ENCODE measurements at places on chromosomes 13 and 19. TPM values are rescaled to one million over a fixed set of nuclear protein-coding genes. Genes with fewer than 3 reads are reported as not detected.

GRCh38 chr19:5395556-5395955, 54.9 kb upstream of the PTPRS start:
- no peak for DNase-seq

DNA sequence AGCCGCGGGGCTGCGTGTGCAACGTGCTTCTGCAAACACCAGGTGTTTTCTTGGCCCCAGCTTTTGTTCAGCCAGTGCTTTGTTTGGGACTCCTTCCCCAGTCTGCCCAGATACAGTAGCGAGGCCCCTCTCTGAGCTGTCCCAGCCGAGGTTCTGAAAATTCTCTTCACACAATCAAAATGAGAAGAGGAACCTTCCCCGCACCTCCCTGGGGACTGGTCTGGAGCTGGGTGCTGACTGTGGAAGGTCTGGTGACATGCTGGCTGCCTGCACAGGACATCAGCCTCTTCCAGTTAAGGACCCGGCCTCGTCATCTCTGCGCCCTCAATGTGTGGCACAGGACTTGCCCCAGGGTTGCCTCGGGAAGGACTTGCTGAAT, 4.2 kb downstream of the ATP4A start:
- DNase-seq, result no peak

GRCh38 chr19:15404097-15404779, 14.6 kb downstream of the AKAP8L start:
- no peak for DNase-seq

- peak; percentile 79 for DNase-seq
Observed at GRCh38 chr19:23071147-23071511, 45.7 kb upstream of the ZNF730 start.

The TLE5 gene
- 688 TPM for polyA plus RNA-seq

DNA sequence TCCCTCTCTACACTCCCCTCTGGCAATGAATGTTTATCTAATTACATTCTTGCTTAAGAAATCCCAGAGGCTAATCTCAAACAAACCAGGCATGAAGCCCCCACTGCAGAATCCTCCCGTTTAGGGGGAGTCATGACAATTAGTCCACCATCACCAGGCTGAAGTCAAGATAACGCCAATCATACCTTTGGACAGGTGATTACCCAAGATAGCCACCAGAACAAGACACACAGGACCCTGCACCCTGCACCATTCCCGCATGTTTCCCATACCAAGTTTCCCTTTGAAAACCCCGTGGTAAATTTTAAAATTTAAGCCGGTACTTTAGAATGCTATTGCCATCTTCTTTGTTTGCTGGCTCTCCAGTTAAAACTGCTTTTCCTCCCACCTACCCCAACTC, 64.8 kb upstream of the XPO4 start:
- DNase-seq, result no peak

- DNase-seq, result no peak
Observed at GRCh38 chr13:96238241-96238640, 148.3 kb downstream of the HS6ST3 start.

DNA sequence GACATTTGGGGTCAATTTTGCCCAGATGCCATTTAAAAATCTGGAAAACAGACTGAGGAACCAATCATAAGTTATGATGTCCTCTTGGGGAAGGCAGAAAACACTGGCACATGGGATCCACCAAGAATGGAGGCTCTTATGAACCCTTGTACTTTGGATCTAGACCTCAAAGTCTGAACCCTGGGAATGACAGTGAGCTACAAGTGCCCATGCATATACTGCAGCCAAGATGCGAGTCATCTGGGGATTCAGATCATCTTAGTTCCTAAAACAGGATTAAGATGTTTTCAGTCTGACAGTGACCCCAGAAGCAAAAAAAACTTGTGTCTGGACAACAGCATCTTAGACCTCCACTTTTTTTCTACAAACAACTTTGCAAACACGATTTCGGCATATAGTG, 100.2 kb upstream of the SIAH3 start:
- no peak for DNase-seq

- DNase-seq, result no peak
Observed at GRCh38 chr13:33206425-33206824, 79.1 kb downstream of the STARD13 start.

DNA sequence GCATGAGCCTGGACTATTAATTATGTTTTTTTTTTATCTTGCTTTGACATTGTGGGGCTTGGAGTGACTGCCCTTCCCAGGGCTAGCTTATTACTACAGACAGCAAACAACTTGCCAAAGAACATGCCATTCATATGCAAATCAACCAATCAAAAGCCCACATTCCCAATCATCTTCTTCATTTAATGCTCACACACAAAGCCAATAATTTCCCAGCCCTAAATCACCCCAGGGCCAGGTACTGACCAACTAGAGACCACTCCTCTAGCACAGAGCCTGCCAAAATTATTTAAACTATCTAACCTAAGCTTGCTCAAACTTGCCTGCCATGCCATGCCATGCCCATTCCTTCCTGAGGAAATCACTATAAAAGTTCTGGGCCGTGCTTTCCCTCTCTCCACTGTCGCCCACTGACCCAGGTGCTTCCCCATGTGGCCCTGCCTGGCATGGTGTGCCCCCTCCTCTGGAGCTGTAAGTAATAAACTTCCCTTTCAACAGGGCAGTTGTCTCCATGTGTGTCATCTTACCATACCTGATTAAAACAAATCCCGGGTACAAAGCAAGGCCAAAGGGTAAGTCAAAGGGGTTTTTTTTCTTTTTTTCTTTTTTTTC, 15.7 kb downstream of the PBX4 start:
- DNase-seq, result no peak

The MRPL57 gene
- polyA plus RNA-seq, result 34.5 TPM

The RPS28 gene
- 861 TPM for polyA plus RNA-seq

The CLEC4G gene
- polyA plus RNA-seq, result not detected

DNA sequence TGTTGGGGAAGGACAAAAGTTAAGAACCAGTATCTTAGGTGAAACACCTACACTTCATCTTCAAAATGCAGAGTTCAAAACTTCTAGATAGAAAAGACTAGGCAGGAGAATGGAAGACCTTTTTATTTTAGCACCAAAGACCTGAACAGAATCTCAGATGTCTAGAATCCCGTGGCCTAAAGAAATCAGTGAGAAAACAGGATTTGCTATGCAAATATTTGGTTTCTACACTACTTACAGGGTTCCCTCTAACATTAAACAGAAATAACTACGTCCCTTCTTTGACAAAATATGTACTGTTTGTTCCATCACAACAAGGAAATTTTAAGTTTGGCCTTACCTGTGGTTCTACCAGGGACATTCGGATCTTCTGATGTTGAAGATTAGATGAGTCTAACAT, 21.5 kb downstream of the DIS3 start:
- no peak for DNase-seq

GRCh38 chr19:7861619-7862412, 12.4 kb downstream of the PRR36 start:
- DNase-seq, result no peak

DNA sequence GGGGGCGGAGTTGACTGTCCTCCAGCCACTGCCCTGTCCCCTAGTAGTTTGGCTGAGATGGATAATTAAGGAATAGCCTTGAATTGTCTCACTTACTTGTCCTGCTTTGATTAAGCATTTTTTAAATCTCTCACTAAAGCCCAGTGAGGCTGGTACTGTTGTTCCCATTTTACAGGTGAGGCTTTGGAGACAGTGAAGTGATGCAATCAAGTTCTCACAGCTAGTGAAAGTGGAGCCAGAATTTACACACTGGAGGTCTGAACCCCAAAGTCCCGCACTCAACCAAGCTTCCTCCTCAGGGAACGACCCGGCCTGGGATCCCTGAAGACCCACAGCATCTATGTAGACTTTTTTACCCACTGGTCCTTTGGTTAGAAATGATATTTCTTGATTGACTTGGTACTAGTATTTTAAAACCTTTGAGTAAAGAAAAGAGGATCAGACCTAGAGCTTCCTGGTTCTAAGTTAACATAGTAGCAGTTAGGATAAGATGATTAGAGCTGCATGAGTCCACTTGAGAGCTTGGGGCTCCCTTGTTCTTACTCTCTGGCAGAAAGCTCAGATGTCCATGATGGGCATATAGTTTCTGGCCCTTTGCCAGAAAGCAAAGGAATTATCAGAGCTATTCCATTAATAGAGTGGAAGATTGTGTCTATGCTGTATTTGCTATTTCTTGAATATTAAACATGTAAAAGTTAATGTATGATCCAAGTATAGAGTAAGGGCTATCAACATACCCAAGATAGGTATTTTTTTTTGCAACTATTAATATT, 154.3 kb downstream of the LMO7 start:
- no peak for DNase-seq

GRCh38 chr19:30498707-30499106, 126.5 kb downstream of the ZNF536 start:
- DNase-seq, result no peak

The ATP5F1D gene
- polyA plus RNA-seq, result 358 TPM

- DNase-seq, result no peak
Observed at GRCh38 chr13:108958013-108958376, 328.6 kb downstream of the MYO16 start.

DNA sequence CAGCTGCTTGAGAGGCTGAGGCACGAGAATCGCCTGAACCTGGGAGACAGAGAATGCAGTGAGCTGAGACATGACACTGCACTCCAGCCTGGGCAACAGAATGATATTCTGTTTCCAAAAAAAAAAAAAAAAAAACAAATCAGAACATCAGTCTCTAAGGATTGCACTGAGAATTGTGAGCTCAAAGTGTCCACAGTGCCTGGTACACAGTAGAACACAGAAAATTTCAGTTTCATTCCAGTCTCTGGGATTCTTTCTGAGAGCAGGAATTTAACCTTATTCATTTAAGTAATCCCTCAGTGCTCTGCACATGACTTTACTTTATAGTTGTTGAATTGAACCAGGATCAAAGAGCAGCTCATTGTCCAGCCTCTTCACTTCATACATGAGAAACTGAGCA, 25.9 kb upstream of the GATAD2A start:
- DNase-seq, result no peak

GRCh38 chr13:111115965-111116521, 933 bp downstream of the ARHGEF7 start:
- peak; percentile 83 for DNase-seq

GRCh38 chr13:39419876-39420275, 183.1 kb downstream of the LHFPL6 start:
- DNase-seq, result no peak

The ZNF234 gene
- polyA plus RNA-seq, result 1.7 TPM

GRCh38 chr13:113533161-113533840, 42.8 kb upstream of the DCUN1D2 start:
- DNase-seq, result no peak

- no peak for DNase-seq
Observed at GRCh38 chr13:106212386-106213010, 323.0 kb downstream of the EFNB2 start.

- peak; percentile 88 for DNase-seq
Observed at GRCh38 chr13:39144941-39145533, 106.8 kb downstream of the NHLRC3 start.

The EPS8L1 gene
- 82.3 TPM for polyA plus RNA-seq

The RPS19 gene
- 2,818 TPM for polyA plus RNA-seq

The WTIP gene
- polyA plus RNA-seq, result 9.0 TPM

The IFNL1 gene
- not detected for polyA plus RNA-seq

GRCh38 chr13:51999510-51999911, 11.7 kb downstream of the ATP7B start:
- peak; percentile 58 for DNase-seq

- no peak for DNase-seq
Observed at GRCh38 chr19:32124585-32124984, 220.8 kb upstream of the ZNF507 start.

The ADPRHL1 gene
- polyA plus RNA-seq, result 5.5 TPM
